CD4-positive, alpha-beta T cell treated with Interleukin-4 for 4 hours (primary cell): ENCODE measurements at places on chromosomes 11 and 22.

GRCh38 chr22:41745968-41746367 is 46.7 kb downstream of the MEI1 start:
- no peak for DNase-seq

GRCh38 chr11:6834021-6834420 is 11.5 kb upstream of the OR10A5 start:
- no peak for DNase-seq

- peak; percentile 40 for DNase-seq
Measured at GRCh38 chr11:721741-722345, 15.8 kb downstream of the EPS8L2 start.

DNA sequence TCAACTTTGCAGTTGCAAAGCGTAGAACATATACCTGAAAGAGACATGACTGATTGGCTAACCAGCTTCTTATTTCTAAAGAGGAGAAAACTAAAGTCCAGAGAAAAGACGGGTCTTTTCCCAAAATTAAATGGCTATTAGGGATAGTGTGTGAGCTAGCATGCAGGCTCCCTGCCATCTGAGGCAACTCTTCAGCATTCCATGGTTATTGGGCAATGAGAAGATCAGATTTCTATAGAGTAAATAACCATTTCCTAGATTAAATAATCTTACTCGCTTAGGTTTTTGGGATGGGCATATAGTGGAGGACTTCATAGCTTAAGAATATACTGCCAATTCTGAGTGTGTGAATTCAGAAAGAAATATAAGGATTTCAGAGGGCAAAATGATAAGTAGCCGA is 95.0 kb downstream of the PDHX start:
- no peak for DNase-seq

DNA sequence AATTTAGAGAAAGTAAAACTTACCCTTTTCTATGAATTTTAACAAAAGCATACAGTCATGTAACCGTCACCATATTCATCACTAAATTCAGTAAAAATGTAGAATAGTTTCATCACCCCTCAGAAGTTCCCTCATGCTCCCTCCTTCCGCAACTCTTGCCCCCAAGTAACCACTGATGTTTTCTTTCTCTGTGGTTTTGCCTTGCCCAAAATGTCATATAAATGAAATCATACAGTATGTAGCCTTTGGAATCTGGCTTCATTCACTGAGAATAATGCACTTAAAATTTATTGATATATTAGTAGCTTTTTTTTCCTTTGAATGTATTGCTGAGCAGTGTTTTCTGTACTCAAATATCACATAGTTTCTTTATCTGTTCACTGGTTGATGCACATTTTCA is 60.1 kb downstream of the DCUN1D5 start:
- no peak for DNase-seq

DNA sequence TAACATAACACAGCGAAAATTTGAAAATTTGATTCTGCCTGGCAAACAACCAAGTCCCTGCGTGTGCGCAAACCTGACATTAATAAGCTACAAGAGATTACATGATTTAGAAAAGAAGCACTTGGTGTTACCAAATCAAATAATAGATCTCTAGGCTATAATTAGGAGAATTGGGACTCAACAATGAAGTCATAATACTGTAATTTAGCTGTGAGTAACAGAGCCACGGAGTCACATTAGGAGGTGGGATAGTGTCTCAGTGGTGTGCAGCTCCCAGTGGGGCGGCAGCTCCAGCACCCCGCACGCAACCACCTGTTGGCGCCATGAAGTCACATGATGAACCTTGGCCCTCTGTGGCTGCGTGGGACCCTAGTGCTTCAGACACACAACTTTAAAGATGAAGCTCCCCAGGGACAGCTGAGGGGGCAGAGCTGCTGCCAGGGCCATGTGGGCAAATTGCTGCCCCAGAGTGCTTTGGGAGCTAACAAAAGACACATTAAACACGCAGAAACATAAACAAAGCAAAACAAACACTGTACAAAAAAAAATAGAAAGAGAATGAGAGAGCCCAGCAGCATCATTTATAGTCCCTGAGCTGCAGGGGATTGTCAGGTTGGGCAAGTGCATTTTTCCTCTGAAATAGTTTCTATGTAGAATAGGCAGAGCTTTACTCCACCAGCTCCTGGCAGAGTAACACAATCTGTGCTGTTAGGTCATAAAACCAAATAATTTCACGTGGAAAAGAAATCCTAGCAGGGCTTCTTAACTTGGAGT is 605.6 kb downstream of the SOX6 start:
- DNase-seq: no peak

GRCh38 chr11:64060861-64061444 is 25.2 kb downstream of the FLRT1 start:
- peak; percentile 22 for DNase-seq

DNA sequence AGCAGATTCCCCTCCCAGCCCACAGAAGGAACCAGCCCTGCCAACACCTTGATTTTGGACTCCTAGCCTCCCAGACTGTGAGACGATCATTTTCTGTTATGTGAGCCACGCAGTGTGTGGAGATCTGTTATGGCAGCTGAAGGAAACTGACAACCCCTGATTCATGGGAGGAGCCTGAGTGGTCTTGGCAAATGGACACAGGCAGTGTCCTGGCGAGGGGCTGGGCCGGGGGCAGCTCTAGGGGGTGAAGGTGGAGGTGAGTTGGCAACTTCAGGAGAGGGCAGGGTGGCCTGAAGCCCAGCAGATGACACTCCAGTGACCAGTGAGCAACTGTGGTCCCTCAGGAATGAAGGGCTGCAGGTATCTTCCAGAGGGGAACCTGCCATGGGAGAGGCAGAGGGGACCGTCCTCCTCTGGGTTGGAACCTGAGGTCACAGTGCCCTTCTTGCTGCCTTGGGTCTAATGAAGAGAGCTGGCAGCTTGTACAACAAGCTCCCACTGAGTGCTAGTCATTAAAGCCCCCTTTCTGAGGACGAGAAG is 82.7 kb downstream of the CSNK2A3 start:
- no peak for DNase-seq

DNA sequence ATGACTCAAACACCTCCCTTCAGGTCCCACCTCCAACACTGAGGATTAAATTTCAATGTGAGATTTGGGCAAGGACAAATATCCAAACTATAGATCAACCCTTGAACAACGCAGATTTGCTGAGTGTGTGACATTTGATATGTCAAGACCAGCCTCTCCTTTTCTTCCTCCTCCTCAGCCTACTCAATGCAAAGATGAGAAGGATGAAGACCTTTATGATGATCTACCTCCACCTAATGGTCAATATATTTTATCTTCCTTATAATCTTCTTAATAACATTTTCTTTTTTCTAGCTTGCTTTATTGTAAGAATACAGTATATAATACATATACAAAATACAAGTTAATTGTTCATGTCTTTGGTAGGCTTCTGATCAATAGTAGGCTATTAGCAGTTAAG is 67.5 kb upstream of the MPPED2 start:
- DNase-seq: no peak

DNA sequence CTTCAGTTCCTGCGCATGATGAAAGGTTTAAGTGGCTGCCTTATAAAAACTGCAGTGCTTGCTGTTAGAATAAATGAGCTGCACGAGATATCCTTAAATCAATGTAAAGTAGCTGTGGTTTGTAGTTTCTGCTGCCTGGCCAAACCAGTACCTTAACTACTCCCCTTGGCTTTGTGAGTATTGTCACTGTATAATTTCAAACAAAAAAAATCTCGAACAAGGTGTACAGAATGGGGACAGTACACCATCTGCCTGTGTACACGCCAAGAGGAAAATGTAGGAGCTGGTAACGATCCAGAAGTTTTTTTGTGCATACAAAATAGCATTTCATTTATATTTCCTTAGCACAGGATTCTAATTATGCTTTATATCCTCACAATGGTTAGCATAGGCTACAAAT is 20.6 kb upstream of the NDUFC2 start:
- no peak for DNase-seq

DNA sequence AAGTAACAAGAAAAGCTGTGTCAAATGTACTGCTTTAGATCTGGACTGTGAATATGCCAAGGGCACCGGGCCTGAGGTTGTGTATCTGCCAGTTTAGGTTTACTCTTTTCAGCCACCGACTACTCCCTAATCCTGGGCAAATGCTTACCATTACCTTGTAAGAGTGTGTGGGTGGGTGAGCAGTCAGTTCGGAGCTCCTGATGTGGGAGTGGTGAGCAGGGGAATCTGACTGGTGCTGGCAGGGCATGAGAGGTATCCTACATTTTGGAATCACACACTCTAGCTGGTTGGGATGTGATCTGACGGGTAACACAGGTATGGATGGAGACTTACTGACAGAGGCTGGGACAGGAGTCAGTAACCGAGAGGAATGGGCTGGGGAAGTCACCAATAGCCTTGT is 2.6 kb upstream of the FAM180B start:
- DNase-seq: no peak

GRCh38 chr11:19432370-19433061 is 191.8 kb upstream of the E2F8 start:
- no peak for DNase-seq

DNA sequence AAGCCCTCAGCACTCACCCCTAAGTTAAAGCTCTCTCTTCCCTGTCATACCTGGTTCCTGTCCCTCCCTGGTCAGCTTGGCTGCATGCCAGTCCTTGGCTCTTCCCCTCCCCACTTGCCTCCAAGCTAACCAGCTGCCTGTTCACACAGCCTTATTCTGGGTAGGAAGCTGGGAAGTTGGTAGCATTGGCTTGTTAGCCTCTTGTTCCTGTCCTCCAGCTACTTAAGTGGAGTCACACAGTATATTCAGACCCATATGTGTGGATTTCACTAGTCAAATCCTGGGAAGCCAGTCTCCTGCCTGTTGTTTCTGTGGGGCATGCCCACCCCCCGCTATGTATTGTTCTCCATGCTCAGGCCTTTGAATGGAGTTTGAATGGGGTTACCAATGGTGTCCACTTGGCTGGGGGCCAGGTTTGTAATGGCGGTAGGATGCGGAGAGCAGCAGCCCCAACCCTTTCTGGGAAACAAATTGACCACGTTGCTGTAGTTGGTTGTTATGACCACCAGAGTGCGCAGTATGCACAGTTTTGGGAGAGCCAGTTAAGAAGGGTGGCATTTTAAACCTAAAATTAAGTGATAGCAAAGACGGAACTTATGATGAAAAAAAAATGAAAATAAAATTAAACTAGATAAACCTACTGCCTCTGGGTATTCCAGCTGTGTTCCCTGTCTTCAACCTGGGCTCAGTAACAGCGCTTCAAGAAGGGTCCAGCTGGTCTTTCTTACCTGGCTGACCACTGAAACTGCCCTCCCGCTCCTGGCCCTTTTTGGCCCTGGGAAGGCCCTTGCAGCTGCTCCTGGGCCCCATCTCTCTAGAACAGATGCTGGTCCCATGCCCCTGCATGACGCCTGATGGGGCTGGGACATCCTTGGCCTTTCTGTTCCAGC is 10.7 kb upstream of the RPS3 start:
- DNase-seq: peak; percentile 80

- DNase-seq: no peak
Measured at GRCh38 chr11:57320719-57321387, 3.9 kb downstream of the TNKS1BP1 start.

DNA sequence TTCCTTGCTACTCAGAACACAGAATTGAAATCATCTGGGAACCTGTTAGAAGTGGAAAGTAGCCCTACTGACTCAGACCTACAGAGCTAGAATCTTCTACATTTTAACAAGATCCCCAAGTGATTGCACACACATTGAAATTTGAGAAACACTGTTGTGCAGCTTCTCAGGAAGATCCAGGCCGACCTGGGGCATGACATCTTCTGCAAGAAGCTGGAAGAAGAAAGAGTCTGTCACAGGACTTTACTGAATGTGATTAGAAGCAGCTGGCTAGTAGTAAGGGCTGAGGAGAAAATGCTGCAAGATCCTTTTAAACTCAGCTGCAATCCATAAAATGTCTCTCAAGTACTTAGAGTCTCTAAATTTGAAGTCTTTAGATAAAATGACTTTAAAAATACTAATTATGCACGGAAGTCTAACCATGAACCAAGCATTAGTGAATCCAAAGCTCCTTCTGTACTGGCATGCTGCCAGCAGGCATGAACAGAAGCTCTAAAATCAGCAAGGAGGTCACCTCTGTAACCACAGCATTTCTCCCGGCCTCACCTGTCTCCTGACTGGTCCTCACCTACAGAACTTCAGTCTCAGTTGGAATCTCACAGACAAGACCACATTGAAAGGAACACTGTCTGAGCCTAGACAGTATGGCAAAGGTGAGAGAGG is 85.0 kb downstream of the SERGEF start:
- DNase-seq: no peak

DNA sequence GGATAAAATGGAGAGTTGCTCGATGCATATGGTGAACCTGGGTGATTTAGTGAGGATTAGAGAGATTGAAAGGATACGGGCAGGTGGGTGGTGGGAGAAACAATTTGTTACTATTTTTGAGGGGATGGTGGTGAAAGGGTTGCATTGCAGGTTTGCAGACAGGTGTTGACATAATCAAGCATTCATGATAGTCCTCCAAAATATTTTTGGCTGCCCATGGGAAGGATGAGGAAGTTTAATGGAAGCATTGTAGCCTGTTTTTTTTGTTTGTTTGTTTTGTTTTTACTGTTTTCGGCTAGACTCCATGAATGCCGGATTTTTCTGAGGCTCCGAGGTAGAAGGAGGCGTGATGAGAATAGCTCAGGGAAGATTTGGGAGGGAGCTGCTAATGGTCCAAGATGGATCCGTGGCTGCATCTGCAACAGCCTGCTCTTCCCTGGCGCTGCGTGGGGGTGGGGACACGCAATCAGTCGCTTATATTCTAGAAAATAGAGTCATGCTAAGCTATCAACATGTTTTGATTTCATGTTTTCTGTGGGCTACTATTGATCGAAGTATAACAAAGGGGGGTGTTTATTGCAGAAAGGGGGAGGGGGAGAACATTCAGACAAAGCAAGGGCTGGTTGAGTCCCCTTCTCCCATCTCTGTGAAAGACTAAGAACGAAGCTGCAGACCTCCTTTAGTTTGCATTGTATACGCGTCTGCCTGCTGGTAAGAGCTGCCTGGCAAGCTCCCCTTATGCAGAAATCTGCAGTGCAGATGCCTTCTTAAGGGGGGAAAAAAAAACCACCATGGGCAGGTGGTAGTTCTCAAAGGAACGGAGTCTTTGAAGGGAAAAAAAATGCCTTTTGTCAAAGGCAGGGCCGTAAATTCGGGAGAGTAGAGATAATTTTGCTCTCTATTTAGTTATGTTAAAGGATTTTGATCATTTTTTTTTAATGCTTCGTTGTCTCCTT is 1.0 kb downstream of the RTN3 start:
- DNase-seq: no peak

GRCh38 chr11:5065027-5065426 is 4.3 kb upstream of the OR52E1 start:
- no peak for DNase-seq

- no peak for DNase-seq
Measured at GRCh38 chr22:33874206-33874605, 46.1 kb downstream of the LARGE1 start.
